Stimulated activated memory B cell treated with anti-CD40 and anti-IgM and Interleukin-4, amounts not matched to agents 10 μg/mL and 1 μg/mL and 100 μg/mL, for 72 hours (primary cell): ENCODE measurements at places on chromosomes 6 and 20.

DNA sequence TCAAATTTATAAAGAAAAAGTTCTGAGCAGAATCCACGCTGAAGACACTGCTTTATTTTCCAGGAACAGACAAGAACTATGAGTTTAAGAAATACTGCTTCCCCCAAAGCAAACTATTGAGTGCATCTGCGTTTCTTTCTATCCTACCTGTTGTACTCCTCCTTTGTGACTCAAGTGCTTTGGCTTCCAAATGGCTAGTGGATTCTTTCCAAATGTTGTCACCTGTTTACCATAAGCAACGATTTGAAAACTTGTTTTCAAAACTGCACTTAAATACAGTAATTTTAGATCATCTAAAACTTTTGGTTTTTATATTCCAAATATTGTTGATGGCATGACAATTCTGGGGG is 9.5 kb downstream of the PXDC1 start:
- H3K36me3 ChIP-seq: peaks cover 22% of the 10 kb centered on the region
- no peak for ATAC-seq
- no peak overlapping the region for H3K4me3 ChIP-seq
- H3K27ac ChIP-seq: peak overlapping the region; percentile 83
- no peaks in the 10 kb centered on the region for H3K27me3 ChIP-seq

- no peak for ATAC-seq
- H3K27ac ChIP-seq: no peak overlapping the region
- H3K4me1 ChIP-seq: no peaks in the 10 kb centered on the region
Observed at GRCh38 chr20:59412875-59413284, 112.5 kb downstream of the EDN3 start.

DNA sequence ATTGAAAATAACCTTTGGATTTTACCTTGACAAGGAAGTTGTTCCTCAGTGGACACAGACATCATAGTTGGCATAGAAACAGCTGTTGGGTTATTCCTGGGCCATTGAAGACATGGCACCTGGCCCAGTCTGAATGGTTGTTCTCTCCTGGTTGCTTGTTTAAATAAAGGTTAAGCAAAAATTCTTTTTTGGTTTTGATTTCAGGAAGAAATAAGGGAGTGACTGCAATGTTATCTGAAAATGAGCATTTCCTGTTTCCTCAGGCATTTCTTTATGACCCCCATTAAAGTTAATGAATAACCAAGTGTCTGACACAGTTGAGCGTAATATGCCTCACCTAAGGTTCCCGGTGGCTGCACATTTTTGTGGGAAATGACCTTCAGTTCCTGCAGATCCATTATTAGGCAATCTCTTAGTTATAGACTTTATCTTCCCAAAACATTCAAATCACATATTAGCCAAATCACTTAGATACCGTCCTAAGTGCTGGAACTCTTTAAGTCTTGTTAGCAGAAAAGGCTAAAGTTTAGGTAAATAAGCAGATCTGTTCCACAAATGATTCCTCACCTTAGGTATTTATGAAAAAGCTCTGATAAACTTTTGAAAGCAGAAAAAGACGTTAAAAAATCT is 648.7 kb upstream of the FLRT3 start:
- no peak overlapping the region for H3K27ac ChIP-seq
- H3K4me1 ChIP-seq: no peaks in the 10 kb centered on the region
- ATAC-seq: no peak

DNA sequence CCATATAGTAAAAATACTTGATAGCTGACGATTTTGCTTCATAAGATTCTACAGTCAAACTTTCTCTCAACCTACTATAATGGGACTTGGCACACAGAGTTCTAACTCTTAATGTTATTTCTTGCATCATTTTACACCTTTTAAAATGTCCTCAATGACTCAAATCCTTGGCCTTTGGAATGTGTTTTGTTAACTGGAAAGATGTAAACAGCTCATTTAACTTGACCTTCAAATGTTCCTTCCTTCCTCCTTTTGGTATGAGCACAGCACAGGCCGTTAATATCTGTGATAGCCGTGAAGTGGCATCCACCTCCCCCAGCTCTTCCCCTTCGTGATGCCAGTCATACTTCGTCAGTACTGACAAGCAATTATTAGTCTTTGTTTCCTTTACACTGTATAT is 972.0 kb upstream of the CITED2 start:
- peaks cover 3% of the 10 kb centered on the region for H3K4me1 ChIP-seq
- H3K36me3 ChIP-seq: no peaks in the 10 kb centered on the region
- no peak overlapping the region for H3K4me3 ChIP-seq
- ATAC-seq: no peak
- H3K27me3 ChIP-seq: no peaks in the 10 kb centered on the region

GRCh38 chr6:6825193-6825784 is 236.8 kb downstream of the LY86 start:
- H3K36me3 ChIP-seq: no peaks in the 10 kb centered on the region
- H3K4me1 ChIP-seq: peaks cover 15% of the 10 kb centered on the region
- no peak for ATAC-seq
- peak overlapping the region; percentile 21 for H3K27ac ChIP-seq
- H3K27me3 ChIP-seq: peaks cover 29% of the 10 kb centered on the region

- peaks cover 33% of the 10 kb centered on the region for H3K36me3 ChIP-seq
- peaks cover 46% of the 10 kb centered on the region for H3K27me3 ChIP-seq
- ATAC-seq: peak; percentile 50
- H3K4me1 ChIP-seq: peaks cover 11% of the 10 kb centered on the region
Observed at GRCh38 chr20:35226884-35227681, 593 bp downstream of the MMP24 start.

GRCh38 chr20:59661153-59661552 is 56.8 kb downstream of the PHACTR3 start:
- H3K27me3 ChIP-seq: peaks cover 11% of the 10 kb centered on the region
- ATAC-seq: no peak
- no peak overlapping the region for H3K4me3 ChIP-seq
- no peak overlapping the region for H3K27ac ChIP-seq

DNA sequence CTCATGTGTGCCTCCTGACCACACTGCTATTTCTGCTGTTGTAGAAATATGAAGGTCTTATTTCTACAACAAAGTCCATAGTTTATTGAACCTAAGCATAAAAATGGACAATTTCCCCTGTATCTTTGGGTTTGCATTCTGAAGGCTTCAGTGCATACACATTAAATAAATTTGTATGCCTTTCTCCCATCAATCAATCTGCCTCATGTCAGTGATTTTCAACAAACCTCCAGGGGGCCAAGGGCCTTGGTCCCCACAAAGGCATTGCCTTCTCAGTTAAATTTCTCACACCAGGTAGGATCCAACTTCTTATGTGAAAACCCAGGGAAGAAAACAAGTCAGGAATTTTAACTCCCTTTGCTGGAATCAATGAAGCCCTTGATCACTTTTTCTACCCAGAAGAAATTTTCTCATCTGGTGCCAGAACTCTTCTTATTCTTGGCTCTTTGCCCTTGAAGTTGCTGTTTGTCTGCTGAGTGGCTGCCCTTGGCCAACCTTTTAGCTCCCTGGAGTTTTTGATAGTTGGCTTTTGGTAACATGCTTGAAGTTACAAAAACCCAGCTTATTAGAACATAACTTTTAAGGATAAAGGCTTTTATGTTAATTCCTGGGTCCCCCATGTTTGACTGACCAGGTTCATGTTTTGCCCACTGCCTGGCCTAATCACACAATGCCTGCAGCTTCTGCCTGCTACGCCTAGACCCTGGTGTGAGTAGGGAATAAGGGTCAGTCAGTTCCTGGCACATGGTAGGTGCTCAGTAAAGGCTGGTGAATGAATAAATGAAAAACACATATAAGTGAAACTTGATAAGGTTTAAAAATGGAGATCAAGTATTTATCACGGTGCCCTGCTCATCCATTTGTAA is 37.0 kb downstream of the SHLD1 start:
- peaks cover 3% of the 10 kb centered on the region for H3K4me1 ChIP-seq
- no peaks in the 10 kb centered on the region for H3K27me3 ChIP-seq
- H3K4me3 ChIP-seq: no peak overlapping the region
- H3K27ac ChIP-seq: peak overlapping the region; percentile 54
- no peak for ATAC-seq
- peaks cover 12% of the 10 kb centered on the region for H3K36me3 ChIP-seq

DNA sequence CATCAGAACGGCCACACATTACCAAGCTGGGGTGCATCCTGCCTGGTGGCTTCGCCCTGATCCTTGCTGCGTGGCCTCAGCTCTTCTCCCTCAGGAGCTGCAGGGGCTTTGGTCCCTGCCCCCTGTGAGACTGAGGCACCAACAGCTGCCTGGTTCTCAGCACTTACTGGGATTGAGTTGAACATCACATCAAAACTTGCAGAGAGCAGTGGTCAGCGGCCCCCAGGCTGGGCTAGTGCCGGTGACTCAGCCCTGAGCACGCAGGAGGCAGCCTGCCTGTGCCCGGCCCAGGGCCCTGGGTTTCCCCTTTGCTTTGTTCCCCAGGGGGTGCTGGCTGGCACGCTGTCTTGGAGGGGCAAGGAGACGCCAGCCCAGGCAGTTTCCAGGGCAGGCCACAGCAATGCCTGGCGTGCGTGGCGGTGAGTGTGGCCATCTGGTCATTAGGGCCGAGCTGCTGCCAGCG is 63.3 kb downstream of the DLL1 start:
- H3K36me3 ChIP-seq: no peaks in the 10 kb centered on the region
- peaks cover 9% of the 10 kb centered on the region for H3K4me1 ChIP-seq
- no peak overlapping the region for H3K27ac ChIP-seq
- no peak overlapping the region for H3K4me3 ChIP-seq
- peaks cover 29% of the 10 kb centered on the region for H3K27me3 ChIP-seq

DNA sequence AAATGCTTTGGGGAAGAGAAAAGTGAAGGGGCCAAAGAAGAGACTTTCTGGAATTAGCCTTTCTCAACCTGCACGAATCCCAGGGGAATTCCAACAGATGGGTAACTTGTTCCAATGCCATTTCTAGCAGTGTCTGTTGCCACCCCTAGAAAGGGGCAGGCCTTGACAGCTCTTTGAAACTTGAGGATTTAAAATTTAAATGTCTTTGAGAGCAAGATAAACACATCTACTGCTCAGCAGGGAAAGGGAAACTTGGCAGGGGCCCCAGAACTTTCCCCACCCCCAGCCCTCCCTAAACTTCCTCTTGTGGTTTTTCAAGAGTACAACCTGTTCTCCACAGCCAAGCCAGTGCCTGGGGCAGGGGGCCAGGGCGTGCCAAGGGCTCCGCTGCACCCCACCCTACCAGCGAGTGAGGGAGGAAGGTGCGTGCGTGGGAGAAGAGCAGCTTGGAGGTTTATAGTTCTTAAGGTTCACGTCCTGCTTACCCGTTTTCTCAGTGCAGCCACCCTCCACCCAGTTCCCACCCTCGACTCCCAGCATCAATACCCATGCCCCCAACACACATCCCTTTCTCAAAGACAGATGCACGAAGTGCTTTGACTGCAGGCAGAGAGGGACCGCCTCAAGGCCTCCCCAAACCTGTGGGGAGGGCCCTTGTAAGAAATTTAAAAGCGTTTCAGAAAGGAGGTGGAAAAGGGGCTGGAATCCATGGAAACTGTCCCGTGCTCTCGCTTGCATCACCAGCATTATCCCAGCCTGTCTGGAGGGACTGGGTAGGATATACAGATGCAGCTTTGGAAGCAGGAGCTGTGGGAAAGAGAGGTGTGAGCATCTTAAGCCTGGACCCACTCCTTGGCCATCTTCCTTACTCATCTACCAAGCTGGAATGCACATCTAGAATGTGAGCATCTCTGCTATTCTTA is 4.5 kb upstream of the TAF8 start:
- no peaks in the 10 kb centered on the region for H3K27me3 ChIP-seq
- H3K4me3 ChIP-seq: peak overlapping the region; percentile 55
- no peaks in the 10 kb centered on the region for H3K36me3 ChIP-seq
- peak; percentile 37 for ATAC-seq
- peaks cover 78% of the 10 kb centered on the region for H3K4me1 ChIP-seq

DNA sequence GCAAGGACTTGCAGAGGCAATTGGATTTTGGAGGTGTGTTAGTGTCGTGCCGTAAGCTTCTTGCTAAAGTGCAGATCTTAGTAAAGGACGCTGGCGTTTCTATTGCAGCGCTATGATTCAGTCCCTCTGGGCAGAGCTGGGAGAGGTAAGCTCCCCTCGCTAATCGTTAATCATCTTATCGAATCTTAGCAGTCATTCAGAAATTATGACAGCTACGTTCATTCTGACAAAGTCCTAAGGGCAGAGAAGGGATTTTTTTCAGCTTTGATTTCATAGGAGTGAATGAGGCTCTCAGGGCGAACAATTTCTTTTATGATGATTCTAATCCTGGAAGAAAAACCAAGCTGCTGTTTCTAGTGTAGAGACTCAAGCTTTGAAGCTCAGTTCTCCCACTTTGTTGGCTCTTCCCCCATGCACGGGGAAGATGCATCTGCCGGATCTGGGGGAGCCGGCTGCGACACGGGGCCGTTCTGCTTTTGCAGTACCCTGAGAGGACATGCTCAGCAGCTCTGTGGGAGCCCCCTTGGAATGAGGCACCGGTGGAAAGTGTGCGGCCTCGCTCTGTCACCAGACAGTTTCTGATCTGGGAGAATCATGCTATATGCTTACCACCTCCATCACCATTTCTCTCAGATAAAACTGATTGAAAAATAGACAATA is 79.1 kb upstream of the SLC22A23 start:
- no peak for ATAC-seq
- peaks cover 30% of the 10 kb centered on the region for H3K27me3 ChIP-seq
- H3K4me3 ChIP-seq: no peak overlapping the region
- H3K36me3 ChIP-seq: no peaks in the 10 kb centered on the region

GRCh38 chr20:16260911-16261310 is 312.3 kb downstream of the KIF16B start:
- peaks cover 8% of the 10 kb centered on the region for H3K36me3 ChIP-seq
- no peak overlapping the region for H3K4me3 ChIP-seq
- H3K4me1 ChIP-seq: peaks cover 6% of the 10 kb centered on the region
- no peak for ATAC-seq
- no peak overlapping the region for H3K27ac ChIP-seq
- H3K27me3 ChIP-seq: no peaks in the 10 kb centered on the region

GRCh38 chr20:19212821-19213502 is 520 bp downstream of the SLC24A3 start:
- no peak overlapping the region for H3K27ac ChIP-seq
- no peaks in the 10 kb centered on the region for H3K36me3 ChIP-seq
- peaks cover 76% of the 10 kb centered on the region for H3K27me3 ChIP-seq
- H3K4me1 ChIP-seq: peaks cover 6% of the 10 kb centered on the region
- ATAC-seq: peak; percentile 37

GRCh38 chr6:104214901-104215300 is 644.8 kb downstream of the HACE1 start:
- H3K4me1 ChIP-seq: no peaks in the 10 kb centered on the region
- no peaks in the 10 kb centered on the region for H3K27me3 ChIP-seq
- no peaks in the 10 kb centered on the region for H3K36me3 ChIP-seq

- no peaks in the 10 kb centered on the region for H3K36me3 ChIP-seq
- H3K27ac ChIP-seq: no peak overlapping the region
- no peak overlapping the region for H3K4me3 ChIP-seq
- ATAC-seq: no peak
Observed at GRCh38 chr6:165506657-165507056, 156.4 kb downstream of the PDE10A start.

- H3K4me1 ChIP-seq: peaks cover 92% of the 10 kb centered on the region
- no peak for ATAC-seq
- no peaks in the 10 kb centered on the region for H3K27me3 ChIP-seq
- peak overlapping the region; percentile 92 for H3K27ac ChIP-seq
- no peak overlapping the region for H3K4me3 ChIP-seq
Observed at GRCh38 chr6:159099961-159100360, 55.2 kb upstream of the TAGAP start.

GRCh38 chr20:47792021-47792618 is 6.8 kb upstream of the SULF2 start:
- H3K27me3 ChIP-seq: peaks cover 13% of the 10 kb centered on the region
- H3K36me3 ChIP-seq: no peaks in the 10 kb centered on the region
- no peaks in the 10 kb centered on the region for H3K4me1 ChIP-seq

GRCh38 chr6:108145639-108146038 is 20.2 kb upstream of the NR2E1 start:
- H3K4me3 ChIP-seq: no peak overlapping the region
- peaks cover 12% of the 10 kb centered on the region for H3K4me1 ChIP-seq
- peaks cover 41% of the 10 kb centered on the region for H3K27me3 ChIP-seq
- H3K36me3 ChIP-seq: peaks cover 5% of the 10 kb centered on the region
